ENCODE measurements at places on chromosomes 4 and X.

DNA sequence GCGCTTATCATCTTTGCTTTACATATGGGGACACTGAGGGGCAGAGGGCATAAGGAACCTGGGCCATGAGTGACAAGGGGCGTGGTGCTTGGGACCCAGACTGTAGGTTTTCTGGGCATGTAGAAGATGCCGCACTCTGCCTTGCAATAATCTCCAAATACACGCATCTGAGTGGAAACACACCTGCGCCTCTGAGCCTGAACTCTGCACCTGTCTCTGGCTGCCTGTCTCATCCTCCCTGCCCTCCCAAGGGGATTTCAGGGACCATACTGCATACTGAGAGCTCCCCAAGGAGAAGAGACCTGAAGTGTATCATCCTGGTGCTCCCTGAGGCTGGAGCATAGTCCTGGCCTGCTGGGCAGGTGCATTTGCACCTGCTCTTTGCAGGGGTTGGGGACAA, 34.7 kb upstream of the ASMTL start:
- DNase-seq, result no peak

DNA sequence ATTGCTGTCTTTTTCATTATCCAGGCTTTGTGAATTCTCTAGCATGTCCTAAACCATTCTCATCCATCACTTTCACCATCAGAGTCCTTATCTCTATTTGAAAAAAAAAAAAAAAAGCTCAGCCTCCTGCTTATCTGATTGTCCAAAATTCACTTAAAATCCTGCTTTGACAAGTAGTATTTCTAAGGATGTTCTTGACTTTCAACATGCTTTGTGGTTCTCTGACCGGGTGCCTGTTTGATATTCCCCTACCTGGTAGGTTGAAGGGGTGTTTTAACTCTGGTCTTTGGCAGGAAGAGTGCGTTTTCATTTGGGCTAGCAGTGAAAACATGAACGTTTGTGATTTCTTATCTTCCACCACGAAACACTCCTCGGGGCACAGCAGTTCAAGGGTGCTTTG, 17.3 kb upstream of the BBS12 start:
- DNase-seq, result no peak

- DNase-seq, result no peak
These were observed 10.1 kb downstream of the DHX15 start for GRCh38 chr4:24574236-24574635.

DNA sequence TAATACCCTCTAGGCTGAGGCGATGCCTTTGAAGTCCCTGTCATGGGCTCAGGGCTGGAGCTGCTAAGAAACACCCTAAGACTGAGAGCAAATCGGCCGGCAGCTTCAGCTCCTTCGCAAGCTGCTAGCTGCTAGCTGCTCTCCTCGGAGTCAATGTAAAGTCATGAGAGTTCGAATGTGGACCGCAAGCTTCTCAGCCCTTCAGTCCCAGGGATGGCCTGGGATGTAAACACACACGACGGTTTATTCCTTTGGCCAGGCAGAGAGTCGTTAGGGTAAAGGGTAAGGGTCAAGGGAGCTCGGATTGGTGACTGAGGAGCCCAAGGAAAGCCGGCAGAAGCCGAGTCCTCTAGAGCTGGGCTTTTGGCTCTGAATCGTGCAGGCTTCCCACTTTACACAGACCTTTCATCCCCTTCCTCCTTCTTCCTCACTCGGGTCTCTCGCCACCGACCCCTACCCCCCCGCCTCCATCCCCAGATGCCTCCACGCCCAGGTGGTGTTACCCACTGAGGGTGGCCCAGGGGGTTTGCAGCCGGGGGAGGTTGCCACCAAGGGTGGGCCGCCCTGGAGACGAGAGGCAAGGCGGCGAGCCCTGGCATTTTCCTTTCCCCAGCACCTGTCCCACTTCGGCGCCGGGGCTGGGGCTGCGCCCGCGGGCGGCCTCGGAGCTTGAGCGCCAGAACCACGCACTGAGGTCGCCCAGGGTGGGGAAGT, 3.1 kb upstream of the BCORL1 start:
- DNase-seq, result no peak

DNA sequence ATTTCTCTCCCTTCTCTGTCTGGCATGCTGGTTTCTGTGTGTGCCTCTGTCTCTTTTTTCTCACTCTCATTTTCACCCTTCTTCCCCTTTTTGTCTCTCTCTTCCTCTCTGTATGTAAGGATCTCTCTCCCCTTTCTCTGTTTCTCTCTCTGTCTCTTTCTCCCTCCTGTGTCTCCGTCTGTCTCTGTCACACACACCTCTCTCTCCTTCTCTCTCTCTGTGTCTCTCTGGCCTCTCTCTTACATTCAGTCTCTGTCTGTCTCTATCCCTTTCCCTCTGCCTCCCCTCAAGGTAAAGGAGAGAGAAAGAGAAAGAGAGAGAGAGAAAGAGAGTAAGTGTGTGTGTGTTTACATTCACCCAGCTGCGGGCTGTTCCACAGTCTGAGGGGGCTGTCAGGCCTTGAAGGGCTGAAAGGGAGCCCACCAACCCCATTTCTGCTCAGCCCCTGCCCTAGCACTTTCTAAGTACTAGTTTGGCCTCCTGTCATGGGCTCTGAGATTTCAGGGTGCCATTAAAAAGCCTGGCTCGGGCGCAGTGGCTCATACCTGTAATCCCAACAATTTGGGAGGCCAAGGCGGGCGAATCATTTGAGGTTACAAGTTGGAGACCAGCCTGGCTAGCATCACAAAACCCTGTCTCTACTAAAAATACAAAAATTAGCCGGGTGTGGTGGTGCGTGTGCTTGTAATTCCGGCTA, 9.6 kb upstream of the TSPYL2 start:
- no peak for DNase-seq

GRCh38 chr4:168528131-168528949, 31.5 kb downstream of the PALLD start:
- no peak for DNase-seq

DNA sequence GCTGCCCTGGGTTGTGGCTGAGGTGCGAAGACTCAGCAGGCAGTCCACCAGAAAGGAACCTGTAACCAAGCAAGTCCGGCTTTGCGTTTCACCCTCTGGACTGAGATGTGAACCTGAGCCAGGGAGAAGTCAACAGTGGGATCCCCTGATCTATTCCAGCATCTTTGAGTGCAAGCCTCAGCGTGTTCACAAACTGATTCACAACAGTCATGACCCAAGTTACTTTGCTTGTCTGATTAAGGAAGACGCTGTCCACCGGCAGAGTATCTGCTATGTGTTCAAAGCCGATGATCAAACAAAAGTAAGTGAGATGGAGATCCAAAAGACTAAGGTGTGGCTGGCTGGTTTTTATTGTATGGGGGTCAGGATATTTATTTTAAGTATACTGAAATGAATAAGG, 11.3 kb downstream of the TBC1D1 start:
- DNase-seq, result no peak

DNA sequence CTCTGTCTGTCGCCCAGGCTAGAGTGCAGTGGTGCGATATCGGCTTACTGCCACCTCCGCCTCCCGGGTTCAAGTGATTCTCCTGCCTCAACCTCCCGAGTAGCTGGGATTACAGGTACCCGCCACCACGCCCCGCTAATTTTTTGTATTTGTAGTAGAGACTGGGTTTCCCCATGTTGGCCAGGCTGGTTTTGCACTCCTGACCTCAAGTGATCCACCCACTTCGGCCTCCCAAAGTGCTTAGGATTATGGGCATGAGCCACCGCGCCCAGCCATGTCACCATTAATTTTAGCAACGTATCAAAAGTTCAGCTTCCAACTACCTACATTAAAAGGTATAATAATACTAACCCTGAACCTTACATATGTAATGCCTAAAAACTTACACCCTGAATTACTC, 940 bp upstream of the UTP3 start:
- DNase-seq, result no peak

DNA sequence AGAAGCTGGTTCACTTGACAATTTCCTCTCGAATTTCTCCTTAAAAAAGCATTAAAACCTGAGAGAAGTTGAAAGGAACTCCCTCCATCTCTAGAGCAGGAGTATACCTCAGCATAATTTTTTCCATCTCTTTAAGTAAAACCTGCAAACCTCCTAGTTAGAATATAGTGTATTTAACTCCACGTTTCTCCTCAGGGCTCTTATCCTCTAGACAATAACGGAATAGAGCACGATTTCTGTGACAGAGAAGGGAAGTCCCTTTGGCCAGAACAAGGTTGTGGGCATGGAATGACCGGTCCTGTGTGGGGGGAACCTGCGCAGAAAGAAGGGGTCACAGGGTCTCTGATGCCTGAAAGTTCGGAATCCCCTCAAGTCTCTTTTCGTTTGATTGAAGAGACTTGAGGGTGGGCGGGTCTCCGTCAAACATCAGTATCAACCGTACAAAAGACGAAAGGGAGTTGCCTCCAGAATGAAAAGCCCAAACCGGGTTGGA, 697 bp downstream of the ZNF280C start:
- DNase-seq, result no peak

All from NCI-H1092 (cell line).